ENCODE measurements at places on chromosomes 11 and 22.

GRCh38 chr11:62909107-62909894 is 11.9 kb downstream of the CHRM1 start:
- DNase-seq = no peak

GRCh38 chr11:29676993-29677392 is 339.8 kb downstream of the KCNA4 start:
- no peak for DNase-seq

- no peak for DNase-seq
Observed at GRCh38 chr22:23431337-23432072, 148.6 kb downstream of the IGLL1 start.

- no peak for DNase-seq
Observed at GRCh38 chr22:47300698-47301405, 538.4 kb downstream of the TBC1D22A start.

GRCh38 chr11:120995184-120995583 is 28.7 kb upstream of the TBCEL start:
- no peak for DNase-seq
